Mesothelial cell of epicardium (in vitro differentiated cells): ENCODE measurements at places on chromosomes 3 and 15.

DNA sequence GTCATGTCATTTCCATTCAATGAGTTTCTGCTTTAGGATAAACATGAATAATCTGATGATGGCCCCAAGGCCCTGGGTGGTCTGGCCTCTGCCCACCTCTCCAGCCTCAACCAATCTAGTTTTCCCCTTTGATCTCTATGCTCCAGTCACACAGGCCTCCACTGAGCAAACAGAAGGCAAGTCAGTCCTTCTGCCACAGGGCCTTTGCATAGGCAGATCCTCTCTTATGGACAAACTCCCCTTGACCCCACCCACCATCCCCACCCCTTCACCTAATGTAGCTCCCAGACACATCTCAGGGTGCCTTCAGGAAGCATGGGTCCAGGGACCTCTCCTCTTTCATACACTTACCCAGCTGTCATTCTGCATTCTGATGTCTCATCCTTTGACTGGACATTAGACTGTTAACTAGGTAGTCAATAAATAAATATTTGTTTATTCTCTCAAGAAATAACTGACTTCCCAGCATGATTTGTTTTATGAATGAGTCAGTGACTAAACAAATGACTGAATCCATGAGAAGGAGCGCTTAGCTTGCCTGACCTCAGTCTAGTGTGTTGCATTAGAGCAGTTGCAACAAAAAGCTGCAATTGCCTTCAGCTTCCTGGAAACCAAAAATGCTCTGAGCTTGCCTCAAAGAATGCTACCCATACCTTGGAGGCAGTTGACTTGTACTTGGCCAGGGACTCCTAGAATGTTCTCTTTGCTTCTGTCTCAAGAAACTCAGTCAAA lies 386.6 kb upstream of the WNT5A start:
- no peak for DNase-seq

DNA sequence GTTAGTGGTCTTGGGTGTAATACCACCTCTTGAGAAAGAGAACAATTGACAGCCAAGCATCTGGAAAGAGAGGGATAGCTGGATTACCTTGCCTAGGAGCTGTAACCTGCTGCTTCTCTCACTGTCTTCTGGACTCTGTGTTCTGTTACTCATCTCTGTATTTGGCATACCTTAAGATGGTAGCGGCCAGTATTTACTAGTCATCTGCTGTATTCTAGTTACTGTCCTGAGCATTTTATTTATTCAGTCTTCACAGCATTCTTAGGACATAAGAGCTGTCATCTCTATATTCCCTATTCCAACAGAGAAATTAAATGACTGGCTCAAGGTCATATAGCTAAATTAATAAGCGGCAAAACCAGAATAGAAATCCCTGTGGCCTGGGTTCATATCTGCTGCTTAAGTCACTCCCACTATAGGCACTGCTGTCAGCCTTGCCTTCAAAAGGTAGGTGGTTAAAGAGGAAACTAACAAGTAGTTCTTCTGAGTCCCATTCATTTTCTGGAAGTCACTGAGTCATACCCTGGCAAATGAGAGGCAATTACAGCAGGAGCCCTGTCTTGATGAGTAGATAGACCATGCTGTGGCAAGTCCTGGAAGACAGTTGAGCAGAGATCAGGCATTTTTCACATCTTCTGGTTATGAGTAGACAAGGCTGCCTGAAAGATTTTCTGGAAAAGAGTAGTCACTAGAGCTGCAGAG lies 68.2 kb downstream of the RAB7A start:
- no peak for DNase-seq

- DNase-seq = no peak
These were observed 437.5 kb upstream of the PROK2 start for GRCh38 chr3:72222410-72222809.

DNA sequence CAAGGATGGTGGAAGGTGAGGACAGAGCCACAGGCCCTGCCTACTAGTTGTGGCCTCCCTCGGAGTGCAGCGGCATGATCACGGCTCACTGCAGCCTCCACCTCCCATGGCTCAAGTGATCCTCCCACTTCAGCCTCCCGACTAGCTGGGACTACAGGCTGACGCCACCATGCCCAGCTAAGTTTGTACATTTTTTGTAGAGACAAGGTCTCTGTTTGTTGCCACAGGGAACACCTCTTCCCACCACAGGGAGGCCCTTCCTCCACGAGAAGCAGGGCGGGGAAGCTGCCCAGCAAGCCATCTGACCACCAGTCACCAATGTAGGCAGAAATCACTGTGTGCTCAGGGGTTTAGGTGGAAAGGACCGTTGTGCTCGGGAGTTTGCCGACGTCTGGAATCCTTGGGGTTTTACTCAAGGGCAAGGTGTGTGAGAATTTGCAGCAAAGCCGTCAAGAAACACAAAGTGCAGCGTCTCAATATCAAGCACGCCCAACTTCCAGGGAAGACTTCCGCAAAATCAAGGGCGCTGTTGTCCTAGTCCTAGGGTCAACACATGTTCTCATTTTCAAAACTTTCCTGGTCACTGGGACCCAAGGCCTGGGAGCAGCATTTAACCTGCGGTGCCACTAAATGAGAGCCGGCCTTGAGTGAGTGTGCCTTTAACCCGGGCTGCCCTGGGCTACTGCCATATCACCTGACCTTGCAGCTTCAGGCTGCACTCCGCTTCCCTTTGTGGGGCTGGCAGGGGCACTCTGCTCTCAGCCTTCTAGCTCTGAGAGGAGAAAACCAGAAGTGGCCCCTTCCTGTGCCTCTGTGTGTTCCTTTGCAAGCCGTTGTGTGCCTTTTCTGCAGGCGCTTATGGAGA lies 65.7 kb downstream of the SLC12A8 start:
- DNase-seq = no peak

GRCh38 chr3:16012086-16012485 lies 162.4 kb upstream of the GALNT15 start:
- DNase-seq = no peak

DNA sequence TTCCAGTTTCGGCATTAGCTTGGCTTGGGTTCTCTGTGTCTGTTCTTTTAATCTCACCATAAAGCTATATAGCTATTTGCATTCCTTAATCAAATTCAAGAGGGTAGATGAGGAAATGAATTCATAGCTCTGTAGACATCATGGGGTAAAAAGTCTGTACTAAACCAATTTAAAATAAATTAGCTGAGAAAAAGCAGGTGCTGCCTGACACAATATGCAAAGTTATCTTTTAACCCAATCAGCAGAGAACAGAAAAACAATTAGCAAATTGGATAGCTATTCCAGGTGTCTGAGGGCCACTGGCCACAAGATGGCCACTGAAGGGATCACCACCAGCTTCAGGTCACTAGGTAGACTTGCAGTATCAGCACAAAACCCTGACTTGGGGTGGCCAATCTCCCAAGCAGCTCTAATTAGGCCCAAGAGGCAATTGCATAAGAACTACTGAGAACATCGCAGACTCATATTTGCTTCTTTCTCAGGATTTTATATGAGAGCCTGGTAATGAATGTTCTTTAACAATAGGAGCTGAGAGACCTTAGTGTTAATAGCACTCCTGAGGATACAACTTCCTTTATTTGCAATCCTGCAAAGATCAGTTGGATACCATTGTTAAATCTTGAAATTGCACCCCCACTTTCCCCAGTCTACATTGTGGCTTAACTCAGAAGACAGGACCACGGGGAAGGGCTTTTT lies 494.3 kb downstream of the PDCD6IP start:
- no peak for DNase-seq

DNA sequence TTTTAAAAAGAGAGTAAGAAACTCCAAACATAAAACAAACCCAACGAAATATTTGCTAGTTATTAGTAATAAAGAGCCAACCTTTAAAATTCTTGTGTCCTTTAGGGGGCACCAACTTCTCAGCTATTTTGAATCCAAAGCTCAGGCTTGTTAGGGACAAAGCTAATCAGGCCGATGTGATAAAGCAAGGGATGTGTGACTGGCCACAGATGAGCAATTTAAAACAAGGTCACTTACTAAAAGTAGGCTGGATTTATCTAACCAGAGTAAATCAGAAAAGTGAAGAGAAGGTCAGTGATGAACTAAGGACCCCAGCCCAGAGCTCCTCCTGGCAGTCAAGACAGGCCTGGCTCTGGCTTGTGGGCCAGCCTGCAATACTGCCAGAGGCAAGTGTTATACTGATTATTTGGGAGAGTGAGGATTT lies 108.5 kb downstream of the CYP19A1 start:
- no peak for DNase-seq

GRCh38 chr15:35753486-35753885 lies 207.5 kb upstream of the DPH6 start:
- DNase-seq = no peak

DNA sequence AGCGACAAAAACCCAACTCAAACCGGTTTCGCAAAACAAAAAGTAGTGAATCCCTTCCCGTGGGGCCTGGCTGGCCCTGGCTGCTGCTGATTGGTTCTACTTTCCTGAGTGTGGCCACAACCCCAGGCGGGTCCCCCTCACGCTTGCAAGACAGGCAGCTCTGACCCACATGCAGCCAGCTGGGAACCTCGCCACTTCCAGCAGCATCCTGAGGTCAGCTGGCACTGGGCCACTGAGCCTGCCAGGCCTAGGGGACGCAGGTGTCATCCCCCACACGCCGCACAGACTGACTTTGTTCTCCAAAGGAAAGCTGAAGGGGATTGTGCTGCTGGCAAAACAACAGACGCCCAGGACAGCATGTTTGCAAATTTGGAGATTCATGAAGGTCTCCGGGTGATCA lies 111.1 kb downstream of the TPRA1 start:
- DNase-seq = no peak

- no peak for DNase-seq
These were observed 31.3 kb downstream of the SNRK start for GRCh38 chr3:43317461-43318316.

DNA sequence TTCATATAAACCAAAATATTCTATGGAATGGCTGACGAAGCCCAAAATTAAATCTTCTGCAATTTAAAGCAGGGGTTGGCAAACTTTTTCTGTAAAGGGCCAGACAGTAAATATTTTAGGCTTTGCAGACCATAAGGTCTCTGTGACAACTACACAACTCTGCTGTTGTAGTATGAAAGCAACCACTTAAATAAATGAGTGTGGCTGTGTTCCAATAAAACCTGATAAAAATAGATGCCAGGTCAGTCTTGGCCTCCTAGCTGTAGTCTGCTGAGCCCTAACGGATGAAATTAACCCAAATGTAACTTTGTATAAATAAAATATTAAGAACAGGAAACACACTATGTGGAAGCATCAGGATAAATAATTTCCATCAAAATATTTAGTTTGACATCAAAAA lies 104.2 kb downstream of the FBXL22 start:
- DNase-seq = no peak

DNA sequence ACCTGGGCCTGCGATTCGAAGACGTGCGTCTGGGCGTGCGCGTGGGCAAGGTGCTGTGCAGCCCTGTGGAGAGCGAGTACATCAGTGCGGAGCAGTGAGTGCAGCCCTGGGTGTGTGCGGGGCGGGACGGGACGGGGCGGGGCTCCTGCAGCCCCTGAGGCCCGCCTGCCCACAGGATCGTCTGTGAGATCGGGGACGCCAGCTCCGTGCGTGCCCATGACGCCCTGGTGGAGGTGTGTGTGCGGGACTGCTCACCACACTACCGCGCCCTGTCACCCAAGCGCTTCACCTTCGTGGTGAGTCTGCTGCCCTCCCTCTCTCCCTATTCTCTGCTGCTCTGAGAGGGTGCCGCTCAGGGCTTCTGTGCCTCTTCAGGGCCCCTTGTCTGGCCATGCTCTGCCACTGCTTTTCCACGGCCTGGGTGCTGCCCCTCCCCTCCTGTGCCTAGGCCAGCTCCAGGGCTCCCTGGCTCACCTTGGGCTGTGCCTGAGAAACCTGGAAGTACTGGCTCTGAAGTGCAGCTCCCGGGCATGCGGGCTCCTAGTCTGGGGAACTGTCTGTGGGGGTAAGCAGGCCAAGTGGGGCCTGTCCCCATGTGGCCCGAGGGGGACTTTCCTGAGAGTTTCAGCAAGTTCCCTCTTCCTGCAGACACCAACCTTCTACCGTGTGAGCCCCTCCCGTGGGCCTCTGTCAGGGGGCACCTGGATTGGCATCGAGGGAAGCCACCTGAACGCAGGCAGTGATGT lies 31.8 kb downstream of the PLXNA1 start:
- DNase-seq = no peak

DNA sequence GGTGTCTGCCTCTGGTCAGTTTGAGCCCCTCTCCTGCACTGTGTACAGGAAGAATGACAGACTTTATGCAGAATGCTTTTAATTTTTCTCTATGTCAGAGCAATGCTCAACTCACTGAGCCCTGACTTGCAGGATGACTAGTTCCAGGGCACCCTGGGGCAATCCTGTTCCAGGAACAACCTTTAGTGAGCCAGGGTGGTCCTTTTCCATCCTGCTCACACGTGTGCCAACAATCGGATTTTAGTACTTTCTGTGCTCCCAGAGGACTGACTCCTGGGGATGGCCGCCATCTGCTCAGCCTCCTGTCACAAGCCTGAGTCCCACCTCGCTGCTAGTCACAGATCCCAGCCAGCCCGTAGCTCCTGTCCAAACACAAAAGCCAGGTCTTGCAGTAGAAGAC lies 48.2 kb upstream of the ALDH1A3 start:
- no peak for DNase-seq

- no peak for DNase-seq
These were observed 601.2 kb downstream of the FOXP1 start for GRCh38 chr3:70982284-70982683.

DNA sequence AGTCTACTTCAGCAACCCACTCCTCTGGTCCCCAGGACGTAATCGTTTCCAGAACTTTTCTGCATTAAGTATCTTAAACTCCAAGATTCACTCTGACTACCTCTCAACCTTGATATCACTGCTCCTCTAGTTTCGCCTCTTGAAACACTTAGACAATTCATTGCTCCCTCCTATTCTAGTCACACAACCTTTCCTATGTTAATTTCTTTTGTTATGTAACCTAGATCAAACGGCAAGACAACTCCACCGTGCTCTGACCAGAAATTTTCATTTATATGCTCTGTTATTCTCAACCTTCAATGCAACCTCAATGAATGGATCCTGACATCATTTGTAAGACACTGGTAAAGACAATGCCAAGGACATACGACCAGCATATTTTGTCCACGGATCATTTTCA lies 71.3 kb downstream of the CADM2 start:
- DNase-seq = no peak

- DNase-seq = no peak
These were observed 86.8 kb downstream of the LIPC start for GRCh38 chr15:58518626-58519025.

DNA sequence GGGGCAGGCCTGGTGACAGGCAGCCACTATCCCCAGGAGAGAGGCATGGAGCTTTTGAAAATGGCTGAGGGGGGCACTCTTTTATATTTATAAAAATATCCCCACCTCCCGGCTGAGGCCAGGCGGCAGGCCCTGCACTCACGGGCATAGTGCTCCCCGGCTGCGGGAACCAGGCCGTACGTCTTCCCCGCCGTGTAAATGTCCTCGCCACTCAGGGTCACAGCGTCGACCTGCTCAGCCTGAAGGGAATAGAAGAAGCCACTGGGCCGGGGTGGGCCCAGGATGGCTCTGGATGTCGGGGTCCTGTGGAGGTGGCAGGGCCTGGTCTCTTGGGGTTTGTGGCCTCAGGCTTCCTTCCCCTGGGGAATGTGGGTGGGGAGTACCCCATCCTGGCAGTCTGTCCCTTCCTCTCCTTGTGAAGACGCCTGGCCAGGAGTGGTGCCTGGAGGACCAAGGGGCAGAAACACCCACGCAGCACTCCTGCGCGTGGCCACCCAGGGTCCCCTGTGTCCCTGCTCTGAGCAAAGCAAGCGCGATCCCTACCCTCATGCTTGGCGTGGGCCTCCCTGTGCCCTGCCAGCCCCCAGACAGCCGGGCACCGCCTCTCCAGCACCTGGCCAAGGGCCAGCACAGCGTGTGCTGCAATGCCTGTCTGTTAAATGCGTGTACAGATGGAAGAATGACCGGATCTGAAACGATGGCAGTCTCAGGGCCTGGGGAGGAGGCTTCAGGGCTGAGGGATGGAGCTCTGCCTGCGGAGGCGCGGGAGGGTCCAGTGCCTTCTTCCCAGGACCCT lies 18.9 kb downstream of the MELTF start:
- DNase-seq = no peak
